Activated T-helper 17 cell treated with anti-CD3 and anti-CD28 coated beads, Interleukin-2, amount 50 U/mL, for 72 hours (primary cell): ENCODE measurements at places on chromosomes 6 and 20. TPM values are rescaled to one million over a fixed set of nuclear protein-coding genes. Genes with fewer than 3 reads are reported as not detected.

DNA sequence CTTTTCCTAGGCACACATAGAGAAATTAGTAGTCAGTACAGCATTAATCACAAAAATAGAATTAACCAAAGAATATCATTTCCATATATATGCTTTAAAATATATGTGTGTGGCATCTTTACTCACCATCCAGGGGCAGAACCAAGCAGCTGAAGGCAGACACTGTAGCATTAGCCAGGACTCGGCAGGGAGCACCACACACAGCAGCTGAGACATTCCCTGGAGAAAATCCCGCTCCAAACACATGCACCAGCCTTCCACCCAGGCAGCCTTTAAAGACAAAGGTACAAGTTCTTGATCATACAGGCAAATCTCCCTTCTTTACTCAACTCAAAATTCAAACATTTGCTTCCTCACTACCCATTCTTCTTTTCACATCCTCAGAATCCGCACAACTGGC is 64.7 kb downstream of the PKHD1 start:
- ATAC-seq = no peak
- H3K4me3 ChIP-seq = no peak overlapping the region
- H3K4me1 ChIP-seq = no peaks in the 10 kb centered on the region
- H3K36me3 ChIP-seq = no peaks in the 10 kb centered on the region
- H3K27ac ChIP-seq = no peak overlapping the region

DNA sequence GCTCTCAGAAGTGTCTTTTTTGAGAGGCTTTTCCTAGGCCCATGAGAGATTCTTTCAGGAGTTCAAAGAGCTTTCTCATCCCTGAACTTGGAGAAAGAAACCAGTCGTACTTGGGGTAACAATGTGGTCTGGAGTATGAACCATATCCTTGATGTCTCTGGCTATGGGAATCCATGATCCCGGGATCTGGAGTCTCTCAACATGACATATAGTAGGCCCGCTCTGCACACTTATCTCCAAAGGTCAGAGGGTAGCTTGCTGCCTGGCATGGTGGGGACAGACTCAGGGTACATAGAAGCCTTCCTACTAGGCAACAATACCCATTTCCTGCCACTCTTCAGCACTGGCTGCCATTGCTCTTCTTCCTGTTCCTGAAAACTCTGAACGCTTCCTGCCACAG is 42.2 kb upstream of the NFATC2 start:
- H3K27ac ChIP-seq = no peak overlapping the region
- H3K27me3 ChIP-seq = no peaks in the 10 kb centered on the region
- no peak overlapping the region for H3K4me3 ChIP-seq
- H3K4me1 ChIP-seq = no peaks in the 10 kb centered on the region

DNA sequence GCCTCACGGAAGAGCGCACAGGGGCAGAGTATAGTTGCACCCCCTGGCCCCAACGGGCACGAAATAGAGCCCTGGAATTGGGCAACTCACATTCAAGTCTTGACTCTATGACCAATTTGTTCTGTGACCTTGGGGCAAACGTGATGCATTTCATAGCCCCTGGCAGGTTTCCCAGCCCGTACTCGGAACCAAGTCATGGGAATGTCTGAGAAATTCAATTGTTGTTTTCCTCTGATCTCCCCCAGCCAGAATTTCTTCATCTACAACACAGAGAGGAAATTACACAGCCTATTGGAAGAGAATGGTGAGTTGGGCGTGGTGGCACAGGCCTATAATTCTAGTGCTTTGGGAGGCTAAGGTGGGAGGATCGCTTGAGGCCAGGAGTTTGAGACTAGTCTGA is 322.3 kb upstream of the SULF2 start:
- H3K27ac ChIP-seq = no peak overlapping the region
- no peak for ATAC-seq
- H3K4me3 ChIP-seq = no peak overlapping the region
- H3K36me3 ChIP-seq = no peaks in the 10 kb centered on the region

DNA sequence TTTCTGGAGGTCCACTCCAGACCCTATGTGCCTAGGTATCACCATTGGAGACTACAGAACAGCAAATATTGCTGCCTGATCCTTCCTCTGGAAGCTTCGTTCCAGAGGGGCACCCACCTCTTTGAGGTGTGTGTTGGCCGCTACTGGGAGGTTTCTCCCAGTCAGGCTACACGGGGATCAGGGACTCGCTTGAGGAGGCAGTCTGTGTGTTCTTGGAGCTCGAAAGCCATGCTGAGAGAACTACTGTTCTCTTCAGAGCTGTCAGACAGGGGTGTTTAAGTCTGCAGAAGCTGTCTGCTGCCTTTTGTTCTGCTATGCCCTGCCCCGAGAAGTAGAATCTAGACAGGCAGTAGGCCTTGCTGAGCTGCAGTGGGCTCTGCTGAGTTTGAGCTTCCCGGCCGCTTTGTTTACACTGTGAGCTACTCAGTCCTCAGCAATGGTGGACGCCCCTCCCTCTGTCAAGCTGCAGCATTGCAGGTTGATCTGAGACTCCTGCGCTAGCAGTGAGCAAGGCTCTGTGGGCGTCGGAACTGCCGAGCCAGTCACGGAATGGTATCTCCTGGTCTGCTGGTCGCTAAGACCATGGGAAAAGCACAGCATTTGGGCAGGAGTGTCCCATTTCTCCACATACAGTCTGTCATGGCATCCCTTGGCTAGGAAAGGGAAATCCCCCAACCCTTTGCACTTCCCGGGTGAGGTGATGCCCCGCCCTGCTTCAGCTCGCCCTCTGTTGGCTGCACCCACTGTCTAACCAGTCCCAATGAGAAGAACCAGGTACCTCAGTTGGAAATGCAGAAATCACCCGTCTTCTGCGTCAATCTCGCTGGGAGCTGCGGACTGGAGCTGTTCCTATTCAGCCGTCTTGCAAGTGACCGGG is 32.5 kb upstream of the ASCC3 start:
- H3K4me3 ChIP-seq = no peak overlapping the region
- H3K4me1 ChIP-seq = no peaks in the 10 kb centered on the region
- H3K27me3 ChIP-seq = peaks cover 4% of the 10 kb centered on the region
- no peak overlapping the region for H3K27ac ChIP-seq

DNA sequence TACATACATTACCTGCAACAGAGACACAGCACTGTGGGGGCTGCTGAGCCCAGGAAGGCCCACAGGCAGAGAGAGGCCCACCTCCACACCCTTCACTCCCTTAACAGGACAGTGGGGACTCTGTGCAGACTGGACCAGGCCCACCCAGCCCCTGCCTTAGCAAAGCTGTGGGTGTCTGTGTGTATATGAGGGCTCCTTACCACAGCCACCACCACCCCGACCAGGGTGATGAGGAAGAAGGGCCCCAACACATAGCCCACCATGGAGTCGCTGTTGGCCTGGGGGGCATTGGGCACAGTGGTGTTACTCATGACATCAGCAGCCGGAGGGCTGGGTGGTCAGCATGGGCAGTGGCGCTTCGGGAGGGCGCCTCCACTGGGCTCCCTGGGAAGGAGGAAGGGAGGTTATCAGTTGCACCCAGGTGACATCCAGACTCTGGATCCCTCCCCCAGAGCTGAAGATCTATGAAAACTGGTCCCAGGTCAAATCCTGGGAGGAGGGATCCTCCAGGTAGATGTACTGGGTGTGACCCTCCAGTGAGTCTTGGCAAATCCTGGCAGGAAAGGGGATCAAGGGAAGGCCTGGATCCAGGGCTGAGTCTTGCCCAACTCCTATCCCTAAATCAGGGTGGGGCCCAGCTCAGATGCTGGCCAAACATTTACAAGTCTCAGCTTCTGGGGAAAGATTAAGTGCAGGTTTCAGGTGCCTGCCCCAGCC is 1.2 kb downstream of the SMIM29 start:
- no peaks in the 10 kb centered on the region for H3K27me3 ChIP-seq
- H3K27ac ChIP-seq = peak overlapping the region; percentile 86
- peak overlapping the region; percentile 92 for H3K4me3 ChIP-seq
- H3K4me1 ChIP-seq = peaks cover 34% of the 10 kb centered on the region
- peaks cover 44% of the 10 kb centered on the region for H3K36me3 ChIP-seq
- no peak for ATAC-seq

DNA sequence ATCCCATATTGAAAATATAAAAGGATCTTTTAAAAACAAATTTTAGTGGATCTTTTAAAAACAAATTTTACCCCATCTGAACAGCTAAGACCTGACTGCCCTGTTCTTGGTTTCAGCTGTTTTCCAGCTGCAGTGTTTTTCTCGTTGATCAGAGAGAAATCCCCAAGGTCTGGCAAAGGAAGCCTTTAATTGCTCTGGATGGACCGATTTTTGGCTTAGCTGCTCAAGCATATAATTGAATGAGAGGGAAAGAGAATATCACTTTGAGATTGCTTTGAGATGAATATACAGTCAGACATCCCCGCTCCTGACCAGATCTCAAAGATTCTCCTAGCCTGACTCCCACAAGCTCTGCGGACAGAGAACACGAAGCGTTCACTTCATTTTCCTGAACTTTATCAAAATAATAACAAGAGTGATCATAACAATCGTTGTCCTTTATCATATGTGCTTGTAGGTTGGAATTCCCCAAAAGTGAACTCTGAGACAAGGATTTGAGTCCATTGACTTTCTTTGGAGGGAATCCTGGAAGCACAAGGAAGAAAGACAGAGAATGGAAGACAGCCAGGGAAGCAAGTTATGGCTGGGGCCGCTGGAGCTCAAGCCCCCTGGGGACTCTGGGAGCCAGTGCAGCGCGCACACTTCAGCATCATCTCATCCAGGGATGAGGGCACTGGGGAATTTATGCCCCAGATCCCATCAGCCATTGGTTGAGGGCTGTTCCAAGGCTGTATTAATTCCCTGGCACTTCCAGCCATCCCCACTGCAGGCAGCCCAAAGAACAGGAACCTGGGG is 101.3 kb downstream of the SNX5 start:
- no peak for ATAC-seq
- H3K4me1 ChIP-seq = peaks cover 6% of the 10 kb centered on the region
- no peak overlapping the region for H3K4me3 ChIP-seq
- no peak overlapping the region for H3K27ac ChIP-seq

GRCh38 chr6:161641175-161641574 is 367.3 kb upstream of the AGPAT4 start:
- H3K4me3 ChIP-seq = no peak overlapping the region
- no peak overlapping the region for H3K27ac ChIP-seq
- H3K36me3 ChIP-seq = no peaks in the 10 kb centered on the region
- no peak for ATAC-seq

DNA sequence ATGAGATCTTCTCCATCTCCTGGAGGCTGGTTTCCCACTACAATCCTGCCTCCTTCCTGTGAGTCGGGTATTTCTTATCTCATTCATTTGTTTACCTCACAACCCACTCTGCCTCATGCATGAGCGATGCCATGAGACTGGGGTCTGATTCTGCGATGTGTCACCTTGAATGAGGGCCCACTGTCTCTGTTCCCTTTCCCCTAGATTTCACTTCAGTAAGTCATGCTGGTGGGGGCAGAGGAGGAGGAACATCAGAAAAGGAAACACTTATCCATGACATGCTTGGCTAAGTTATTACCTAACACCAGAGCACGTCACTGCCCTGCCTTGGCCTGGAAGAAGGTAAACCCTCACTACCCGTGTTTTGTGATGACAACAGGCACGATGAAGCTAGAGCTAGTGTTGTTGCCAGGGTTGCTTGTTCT is 337.4 kb upstream of the PRDM1 start:
- peak; percentile 47 for ATAC-seq
- no peak overlapping the region for H3K4me3 ChIP-seq
- no peaks in the 10 kb centered on the region for H3K36me3 ChIP-seq
- peaks cover 10% of the 10 kb centered on the region for H3K27me3 ChIP-seq
- H3K4me1 ChIP-seq = peaks cover 15% of the 10 kb centered on the region

DNA sequence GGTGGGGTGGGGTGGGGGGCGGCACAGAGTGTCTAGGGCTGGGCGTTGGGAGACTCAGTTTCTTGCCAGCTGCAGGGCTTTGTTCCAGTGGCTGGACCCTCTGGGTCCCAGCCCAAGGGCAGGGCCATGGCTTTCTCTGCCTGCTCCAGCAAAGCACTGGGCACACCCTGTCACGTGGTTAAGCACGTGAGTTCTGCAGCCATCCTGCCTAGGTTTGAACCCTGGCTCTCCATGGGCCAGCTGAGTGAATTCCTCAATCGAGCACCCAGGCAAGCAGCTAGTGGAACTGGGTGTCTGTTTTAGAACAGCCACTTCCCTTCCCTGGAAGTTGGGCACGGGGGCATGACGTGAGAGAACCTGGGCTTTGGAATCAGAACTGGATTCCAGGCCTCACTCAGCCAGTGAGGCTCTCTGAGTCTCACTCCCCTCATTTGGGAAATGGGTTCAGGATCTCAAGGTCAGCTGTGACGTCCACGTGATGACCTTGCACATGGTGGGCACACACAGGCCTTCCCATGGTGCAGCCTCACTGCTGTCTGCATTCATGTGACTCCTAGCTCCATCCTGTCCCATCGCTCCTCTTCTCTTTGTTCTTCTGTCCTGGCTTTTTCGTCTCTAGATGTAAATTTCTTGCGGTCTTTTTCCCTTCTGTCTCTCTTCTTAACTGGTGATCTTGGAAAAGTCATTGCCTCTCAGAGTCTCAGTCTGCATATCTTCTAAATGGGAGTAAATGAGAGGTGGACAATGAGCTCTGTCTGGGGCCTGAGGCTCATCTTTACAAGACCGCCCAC is 45.9 kb downstream of the NOL4L start:
- peaks cover 56% of the 10 kb centered on the region for H3K4me1 ChIP-seq
- peak overlapping the region; percentile 98 for H3K27ac ChIP-seq
- H3K27me3 ChIP-seq = no peaks in the 10 kb centered on the region
- H3K4me3 ChIP-seq = peak overlapping the region; percentile 95

DNA sequence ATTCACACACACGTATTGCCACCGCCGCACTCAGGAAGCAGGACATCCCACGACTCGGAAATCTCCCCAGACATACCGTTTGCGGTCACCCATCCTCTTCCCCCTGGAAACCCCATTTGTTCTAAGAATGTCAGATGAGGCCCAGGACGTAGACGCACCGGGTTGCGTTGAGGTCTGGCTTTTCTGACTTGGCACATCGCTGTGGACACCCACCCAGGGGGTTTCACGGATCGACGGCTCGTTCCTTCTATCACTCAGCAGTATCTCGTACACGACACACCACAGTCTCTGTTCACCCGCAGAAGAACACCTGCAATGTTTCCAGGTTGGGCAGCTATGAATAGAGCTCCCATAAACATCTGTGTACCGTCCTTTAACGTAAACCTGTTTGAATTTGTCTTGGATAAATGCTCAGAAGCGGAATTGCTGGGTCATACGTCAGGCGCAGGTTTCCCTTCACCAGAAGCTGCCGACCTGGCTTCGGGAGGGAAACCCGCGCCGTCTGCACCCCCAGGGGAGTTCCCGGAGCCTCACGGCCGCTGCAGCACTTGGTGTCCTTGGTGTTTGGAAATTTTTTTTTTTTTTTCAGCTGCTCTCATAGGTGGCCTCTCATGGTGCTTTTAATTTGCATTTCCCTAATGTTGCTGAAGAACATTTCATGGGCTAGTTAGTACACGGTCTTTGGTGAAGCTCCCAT is 9.3 kb upstream of the EEF1A2 start:
- H3K4me1 ChIP-seq = no peaks in the 10 kb centered on the region
- H3K27ac ChIP-seq = peak overlapping the region; percentile 10
- ATAC-seq = peak; percentile 78
- H3K36me3 ChIP-seq = no peaks in the 10 kb centered on the region

RIMS1 gene
- total RNA-seq = not detected

PDE10A gene
- not detected for total RNA-seq
